ENCODE measurements at places on chromosomes 5 and 9.

- DNase-seq, result no peak
Observed at GRCh38 chr9:37574241-37574721, 1.9 kb downstream of the FBXO10 start.

DNA sequence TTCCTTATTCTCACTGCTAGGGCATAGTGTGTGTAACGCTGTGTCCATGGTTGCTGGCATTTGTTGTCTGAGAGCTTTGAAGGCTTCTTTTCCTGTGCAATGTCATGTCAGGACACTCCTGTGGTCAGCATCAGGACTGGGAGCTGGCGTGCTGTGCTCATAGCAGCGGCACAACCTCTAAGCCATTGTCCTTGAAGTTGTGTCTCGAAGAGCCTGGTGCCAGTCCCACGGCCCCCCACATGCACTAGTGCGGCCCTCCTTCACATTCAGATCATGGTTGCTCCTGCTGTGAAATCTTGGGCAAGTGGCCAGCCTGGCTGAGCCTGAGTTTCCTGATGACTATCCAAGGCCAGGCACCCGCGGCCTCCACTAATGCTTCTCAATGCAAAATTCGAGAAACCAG lies 32.4 kb downstream of the PDZD2 start:
- DNase-seq, result no peak

GRCh38 chr5:141858079-141858765 lies 20.0 kb downstream of the PCDH1 start:
- DNase-seq, result no peak

DNA sequence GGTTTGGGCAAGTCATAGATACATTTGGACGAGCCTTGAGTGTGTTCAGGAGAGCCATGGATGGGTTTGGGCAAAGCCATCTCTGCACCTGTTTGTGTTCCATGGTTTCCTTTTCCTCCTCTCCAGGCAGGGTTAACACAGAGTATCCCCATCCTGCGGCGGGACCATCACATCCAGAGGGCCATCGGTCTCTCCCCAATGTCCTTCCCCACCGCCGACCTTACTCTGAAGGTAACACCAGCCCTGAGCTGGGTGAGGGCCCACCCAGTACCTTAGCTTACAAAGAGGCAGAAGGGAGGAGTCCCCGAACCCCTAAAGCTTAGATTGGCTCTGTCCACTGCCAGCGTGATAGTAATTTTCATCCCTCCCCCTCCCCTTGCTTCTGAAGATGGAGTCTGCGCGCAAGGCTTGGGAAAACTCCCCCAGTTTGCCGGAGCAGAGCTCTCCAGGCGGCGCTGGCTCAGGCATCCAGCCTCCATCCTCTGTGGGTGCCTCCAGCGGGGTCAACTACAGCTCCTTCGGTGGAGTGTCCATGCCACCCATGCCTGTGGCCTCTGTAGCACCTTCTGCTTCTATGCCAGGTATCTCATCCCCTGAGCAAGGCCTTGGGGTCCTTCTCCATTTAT lies 18.0 kb upstream of the POMT1 start:
- DNase-seq, result no peak

- no peak for DNase-seq
Observed at GRCh38 chr5:501831-502184, 22.4 kb downstream of the SLC9A3 start.

All from esophagus squamous epithelium (tissue), 5 donors.